ENCODE measurements at places on chromosomes 16 and 17.
A peak's percentile ranks its signal among the peaks of the same experiment; 100 is the strongest.

DNA sequence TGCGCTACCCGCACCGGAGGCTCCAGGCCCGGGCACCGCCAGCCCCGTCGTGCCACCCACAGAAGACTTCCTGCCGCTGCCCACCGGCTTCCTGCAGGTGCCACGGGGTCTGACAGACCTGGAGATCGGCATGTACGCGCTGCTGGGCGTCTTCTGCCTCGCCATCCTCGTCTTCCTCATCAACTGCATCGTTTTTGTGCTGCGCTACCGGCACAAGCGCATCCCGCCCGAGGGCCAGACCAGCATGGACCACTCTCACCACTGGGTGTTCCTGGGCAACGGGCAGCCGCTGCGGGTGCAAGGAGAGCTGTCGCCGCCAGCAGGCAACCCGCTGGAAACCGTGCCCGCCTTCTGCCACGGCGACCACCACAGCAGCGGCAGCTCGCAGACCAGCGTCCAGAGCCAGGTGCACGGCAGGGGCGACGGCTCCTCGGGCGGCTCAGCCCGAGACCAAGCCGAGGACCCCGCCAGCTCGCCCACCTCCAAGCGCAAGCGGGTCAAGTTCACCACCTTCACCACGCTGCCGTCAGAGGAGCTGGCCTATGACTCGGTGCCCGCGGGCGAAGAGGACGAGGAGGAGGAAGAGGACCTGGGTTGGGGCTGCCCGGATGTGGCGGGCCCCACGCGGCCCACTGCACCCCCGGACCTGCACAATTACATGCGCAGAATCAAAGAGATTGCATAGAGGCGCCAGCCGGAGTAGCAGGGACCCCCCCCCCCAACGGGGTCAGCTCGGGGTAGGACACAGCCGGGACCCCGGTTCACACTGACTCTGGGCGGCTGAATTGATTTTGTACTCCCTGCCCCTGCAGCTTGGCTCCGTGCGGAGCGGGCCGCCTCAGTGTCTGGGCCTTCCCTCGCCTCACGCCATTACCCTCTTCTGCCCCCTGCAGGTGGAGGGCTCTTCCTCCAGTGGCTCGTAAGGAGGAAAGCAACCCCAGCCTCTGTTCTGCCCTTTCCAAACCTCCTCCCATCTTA, 58.5 kb downstream of the TMEM132E start:
- DNase-seq: peak; percentile 72

DNA sequence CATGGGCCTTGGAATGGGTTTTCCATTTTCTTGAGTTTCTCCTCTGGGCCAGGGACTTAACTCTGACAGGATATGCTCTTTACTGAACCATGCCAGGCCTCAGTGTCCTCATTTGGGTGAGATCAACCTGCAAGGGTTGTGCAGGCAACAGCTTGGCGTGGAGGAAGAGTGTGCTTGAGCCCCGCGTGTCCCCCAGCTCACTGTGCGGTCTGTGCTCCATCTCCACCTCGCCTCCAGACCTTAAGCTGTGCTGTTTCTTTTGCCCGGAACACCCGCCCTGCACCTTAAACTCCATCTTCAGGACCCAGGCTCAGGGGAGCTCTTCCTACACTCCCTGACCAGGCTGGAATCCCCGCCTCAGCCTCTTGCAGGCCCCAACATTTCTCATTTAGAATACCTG, 9.7 kb downstream of the RUSF1 start:
- DNase-seq: no peak

DNA sequence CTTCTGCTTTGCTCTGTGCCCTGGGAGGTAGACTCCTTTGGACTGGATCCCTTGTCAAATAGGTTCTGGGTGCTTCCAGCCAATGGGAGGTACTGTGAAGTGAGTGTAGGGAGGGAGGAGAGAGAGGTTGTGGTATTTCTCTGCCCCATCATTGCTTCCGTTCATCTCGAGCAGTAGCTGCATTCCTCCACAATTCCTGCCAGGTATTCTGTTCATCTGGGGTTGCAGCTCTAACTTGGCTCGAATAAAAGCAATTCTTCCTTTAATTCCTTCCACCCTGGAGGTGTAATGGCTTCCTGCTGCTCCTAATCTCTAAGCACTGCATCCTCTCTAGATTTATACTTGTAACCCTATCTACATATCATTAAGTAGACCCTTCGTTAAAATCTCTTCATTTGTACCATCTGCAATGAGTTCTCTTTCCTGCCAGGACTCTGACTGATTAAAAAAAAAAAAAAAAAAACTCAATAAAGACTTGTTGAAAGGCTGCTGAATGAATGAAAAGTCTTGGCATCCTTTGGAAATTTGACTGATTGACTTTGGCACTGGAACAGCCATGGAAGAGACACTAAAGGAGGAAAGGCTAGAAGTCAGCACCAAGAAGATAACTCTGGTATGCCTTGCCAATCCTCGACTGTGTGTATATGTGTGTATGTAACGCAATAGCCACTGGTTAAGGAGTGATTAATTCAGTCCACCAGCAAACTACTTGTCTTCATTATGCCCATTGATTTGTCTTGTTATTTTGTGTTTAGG, 616.9 kb upstream of the SOX9 start:
- DNase-seq: no peak

- DNase-seq: no peak
Measured at GRCh38 chr17:35187481-35187880, 6.7 kb downstream of the SLC35G3 start.

DNA sequence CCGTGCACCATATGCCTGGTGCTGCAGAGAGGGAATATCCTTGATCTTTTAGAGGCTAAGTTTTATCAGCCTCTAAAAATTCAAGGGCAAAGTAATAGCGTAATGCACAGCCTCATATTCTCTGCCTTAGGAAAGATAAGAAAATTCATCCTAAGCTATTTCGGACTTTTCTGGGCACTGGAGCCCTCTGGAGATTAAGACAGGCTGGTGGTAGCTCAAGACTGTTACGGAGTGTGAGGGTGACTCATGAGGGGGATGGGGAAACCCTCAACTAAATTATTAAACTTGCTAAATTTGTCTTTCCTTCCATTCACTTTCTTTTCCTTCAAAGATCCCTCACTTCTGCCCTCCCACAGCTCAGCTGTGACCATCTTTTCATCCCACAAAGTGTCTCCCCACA, 73.3 kb downstream of the RPH3AL start:
- no peak for DNase-seq

GRCh38 chr17:27907976-27908558, 14.9 kb upstream of the LYRM9 start:
- no peak for DNase-seq

DNA sequence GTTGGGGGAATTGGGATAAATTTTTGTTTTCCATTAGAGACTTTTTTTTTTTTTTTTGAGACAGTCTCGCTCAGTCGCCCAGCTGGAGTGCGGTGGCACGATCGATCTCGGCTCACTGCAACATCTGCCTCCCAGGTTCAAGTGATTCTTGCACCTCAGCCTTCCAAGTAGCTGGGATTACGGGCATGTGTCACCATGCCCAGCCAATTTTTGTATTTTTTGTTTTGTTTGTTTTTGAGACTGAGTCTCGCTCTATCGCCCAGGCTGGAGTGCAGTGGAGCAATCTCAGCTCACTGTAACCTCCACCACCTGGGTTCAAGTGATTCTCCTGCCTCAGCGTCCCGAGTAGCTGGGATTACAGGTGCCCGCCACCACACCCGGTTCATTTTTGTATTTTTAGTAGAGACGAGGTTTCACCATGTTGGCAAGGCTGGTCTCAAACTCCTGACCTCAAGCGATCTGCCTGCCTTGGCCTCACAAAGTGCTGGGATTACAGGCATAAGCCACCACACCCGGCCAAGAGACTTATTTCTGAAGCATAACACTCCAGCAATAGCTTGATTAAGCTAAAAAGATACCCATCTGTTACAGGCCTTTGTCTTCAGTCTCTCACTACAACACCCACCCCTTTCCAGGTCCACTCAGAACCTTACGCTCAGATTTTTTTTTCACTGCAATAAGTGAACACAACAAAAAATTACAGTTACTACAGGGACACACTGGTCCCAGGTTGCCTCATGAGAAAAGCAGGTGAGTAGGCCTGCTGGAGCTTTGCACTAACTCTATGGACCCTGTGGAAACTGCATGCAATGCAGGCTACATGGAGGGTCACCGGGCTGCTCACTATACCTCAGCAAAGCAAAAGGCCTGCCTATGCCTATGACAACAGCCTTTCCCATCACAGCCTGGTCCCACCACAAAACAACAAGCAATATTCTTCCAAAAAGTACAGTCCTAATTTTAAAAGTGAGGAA, 34.6 kb downstream of the KANSL1 start:
- no peak for DNase-seq

DNA sequence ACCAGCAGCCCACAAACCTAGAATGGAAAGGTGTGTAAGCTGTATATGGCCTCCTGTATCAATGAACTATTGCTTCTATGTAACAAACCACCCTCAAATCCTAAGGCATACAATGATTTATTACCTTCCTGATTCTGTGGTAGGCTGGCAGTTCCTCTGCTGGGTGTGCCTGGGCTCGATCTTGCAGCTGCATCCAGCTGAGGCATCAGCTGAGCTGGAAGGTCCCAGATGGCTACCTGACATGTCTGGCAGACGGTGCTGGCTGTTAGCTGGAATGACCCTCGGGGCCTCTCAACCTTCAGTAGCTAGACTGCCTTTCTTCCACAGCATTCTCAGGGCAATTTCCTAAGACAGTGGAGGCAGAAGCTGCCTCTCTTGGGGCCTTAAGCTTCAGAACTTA, 152.7 kb downstream of the RAB11FIP4 start:
- DNase-seq: no peak

- no peak for DNase-seq
Measured at GRCh38 chr16:48158296-48158695, 2.5 kb upstream of the ABCC12 start.

DNA sequence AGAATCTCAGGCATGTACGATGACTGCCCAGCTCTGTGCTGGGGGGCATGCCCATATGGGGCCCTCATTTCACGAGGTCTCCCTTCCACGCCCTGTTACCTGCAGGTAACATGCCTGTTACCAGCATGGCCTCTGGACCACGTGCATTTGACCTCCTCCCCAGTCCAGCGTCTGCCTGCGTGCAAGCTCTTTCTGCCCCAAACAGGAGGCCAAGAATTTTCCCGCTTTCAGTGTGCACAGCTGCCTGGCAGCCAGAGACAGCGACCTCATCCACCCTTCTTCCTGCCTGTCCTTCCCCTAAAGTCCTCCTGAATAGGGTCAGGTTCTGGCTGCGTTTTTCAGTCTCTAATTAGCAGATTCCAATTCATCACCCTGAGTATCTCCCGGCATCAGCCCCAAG, 306.5 kb upstream of the ZFHX3 start:
- DNase-seq: no peak

GRCh38 chr17:58677194-58677880, 14.5 kb downstream of the TEX14 start:
- no peak for DNase-seq

- DNase-seq: no peak
Measured at GRCh38 chr17:38872671-38873385, 3.0 kb downstream of the LASP1 start.

Measured in activated gamma-delta T cell treated with anti-CD3 and anti-CD28 coated beads, Interleukin-2, amount 50 U/mL, for 16 hours (primary cell).